GM12891 (cell line): ENCODE measurements at places on chromosomes 16 and 17.
A peak's percentile ranks its signal among the peaks of the same experiment; 100 is the strongest.

DNA sequence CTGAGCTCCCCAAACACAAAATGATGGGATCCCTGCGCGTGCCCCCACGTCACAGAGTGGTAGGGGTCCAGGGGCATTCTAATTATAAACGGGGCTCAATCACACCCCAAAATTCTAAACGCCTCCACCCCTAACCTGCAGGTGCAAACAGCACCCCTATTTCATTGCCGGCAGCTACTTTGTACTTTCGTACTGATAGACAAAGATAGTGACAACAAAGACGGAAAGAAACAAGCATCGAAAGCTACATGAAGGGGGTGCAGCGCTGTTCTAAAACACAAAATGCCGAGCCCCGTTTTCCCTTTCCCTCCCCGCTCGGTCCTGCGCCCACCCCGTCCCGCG is 13.9 kb downstream of the MIS12 start:
- no peak for DNase-seq

- DNase-seq, result no peak
Measured at GRCh38 chr16:64712026-64712425, 409.8 kb downstream of the CDH11 start.

DNA sequence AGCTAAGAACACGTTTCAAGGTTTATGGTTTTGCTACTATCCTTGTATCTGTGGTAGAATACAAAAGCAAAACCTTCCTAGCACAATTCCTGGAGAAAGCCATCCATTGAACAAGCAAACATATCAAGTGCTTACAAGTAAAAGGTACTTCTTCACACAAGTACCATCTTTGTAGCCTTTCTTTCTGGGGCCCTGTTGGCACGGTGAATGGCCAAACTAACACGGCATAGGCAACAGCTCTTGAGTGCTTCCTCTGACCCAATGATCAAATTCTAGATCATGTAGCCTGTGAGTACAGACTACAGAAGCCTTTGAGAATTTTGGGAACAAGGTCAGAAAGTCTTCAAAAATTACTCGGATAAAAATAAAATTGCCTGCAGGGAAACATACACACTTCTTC is 57.9 kb downstream of the ANKFY1 start:
- no peak for DNase-seq

DNA sequence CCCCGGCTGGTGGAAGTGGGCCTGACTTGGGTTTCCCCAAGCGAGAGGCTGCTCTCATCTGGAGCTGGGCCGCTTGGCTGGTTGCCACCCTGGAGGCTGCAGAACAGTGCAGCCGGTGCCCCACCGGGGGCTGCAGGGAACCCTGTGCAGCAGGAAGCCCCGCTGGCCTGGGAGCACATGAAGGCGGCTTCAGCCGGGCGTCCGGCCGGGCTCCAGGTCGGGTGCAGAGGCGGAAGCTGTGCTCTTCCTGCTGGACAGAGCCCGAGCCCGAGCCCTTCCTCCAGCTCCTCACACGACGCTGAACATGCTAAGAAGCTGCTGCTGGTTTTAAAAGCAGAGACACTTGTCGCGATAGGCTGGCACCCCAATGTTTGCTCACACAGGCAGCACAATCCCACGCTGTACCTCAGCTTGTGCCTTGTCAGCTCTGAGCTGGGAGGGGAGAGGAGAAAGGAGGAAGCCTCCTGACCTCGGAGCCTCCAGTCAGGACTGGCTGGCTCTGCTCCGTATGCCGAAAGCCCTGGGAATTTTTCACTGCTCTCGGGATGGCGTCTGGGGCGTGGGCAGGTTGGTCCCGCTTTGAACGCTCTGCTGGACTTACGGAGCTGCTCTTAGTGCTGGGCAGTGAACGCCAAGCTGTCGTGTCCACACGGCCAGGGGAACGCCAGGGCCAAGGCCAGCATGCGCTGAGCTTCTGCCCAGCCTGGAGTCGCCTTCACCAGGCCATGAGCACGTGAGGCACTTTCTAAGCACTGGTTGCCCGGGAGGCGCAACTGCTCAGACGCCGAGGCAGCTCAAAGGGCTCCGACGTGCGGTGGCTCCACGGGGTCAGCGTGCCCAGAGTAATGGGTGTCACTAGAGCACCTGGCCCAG is 8.8 kb downstream of the CDK5R1 start:
- no peak for DNase-seq

GRCh38 chr16:69056421-69056820 is 49.0 kb upstream of the HAS3 start:
- DNase-seq, result no peak

- no peak for DNase-seq
Measured at GRCh38 chr16:79165079-79165478, 435.5 kb downstream of the MAF start.

GRCh38 chr17:79006046-79006445 is 3.5 kb downstream of the CANT1 start:
- no peak for DNase-seq

GRCh38 chr16:70402916-70403659 is 35.8 kb downstream of the ST3GAL2 start:
- no peak for DNase-seq

DNA sequence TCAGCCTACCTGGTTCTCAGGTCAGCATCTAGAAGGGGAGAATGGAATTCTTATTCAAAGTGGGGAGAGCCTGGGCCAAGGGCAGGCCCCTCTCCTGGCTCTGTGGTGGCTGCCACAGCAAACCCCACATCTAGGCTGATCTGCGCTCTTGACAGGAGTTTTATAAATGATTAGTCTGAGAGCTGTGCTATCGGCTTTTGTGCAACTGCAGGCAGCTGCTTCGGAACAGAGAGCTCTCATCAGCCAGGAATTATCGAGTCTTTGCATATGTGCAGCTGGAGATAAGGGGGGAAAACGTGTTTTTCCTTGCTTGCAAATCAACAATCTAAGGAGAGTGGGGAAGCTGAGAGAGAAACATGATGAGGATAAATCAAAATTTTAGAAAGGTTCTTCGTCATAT is 91.7 kb downstream of the HS3ST3A1 start:
- no peak for DNase-seq

- peak; percentile 98 for DNase-seq
Measured at GRCh38 chr16:31117384-31118222, at the start of gene KAT8. Gene KAT8, plus strand, starts transcription at chr16:31117664. Its CDS starts 18 bp downstream, at chr16:31117682.

DNA sequence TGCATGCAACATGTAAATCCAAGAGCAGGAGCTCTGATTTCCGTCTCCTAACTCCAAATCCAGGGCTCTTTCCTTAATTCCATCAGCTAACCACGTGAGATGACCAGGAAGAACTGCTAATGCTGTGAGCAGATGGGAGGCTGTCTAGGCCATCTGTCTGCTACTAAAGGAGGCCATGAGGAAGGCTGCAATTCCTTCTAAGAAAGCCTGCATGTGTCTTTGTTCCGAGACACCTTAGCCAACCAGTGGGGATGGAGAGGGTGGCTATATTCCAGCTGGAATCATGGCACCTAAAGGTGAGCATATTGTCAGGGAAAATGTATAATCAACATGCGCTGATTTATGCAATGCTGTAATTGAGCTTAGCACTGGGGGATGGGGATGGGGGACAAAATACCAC is 267.2 kb upstream of the CDH5 start:
- no peak for DNase-seq

GRCh38 chr17:65134035-65134434 is 3.1 kb upstream of the RGS9 start:
- no peak for DNase-seq

- no peak for DNase-seq
Measured at GRCh38 chr16:885391-885790, 84.9 kb upstream of the GNG13 start.

GRCh38 chr16:1914988-1915387 is 3.2 kb downstream of the HS3ST6 start:
- DNase-seq, result no peak

DNA sequence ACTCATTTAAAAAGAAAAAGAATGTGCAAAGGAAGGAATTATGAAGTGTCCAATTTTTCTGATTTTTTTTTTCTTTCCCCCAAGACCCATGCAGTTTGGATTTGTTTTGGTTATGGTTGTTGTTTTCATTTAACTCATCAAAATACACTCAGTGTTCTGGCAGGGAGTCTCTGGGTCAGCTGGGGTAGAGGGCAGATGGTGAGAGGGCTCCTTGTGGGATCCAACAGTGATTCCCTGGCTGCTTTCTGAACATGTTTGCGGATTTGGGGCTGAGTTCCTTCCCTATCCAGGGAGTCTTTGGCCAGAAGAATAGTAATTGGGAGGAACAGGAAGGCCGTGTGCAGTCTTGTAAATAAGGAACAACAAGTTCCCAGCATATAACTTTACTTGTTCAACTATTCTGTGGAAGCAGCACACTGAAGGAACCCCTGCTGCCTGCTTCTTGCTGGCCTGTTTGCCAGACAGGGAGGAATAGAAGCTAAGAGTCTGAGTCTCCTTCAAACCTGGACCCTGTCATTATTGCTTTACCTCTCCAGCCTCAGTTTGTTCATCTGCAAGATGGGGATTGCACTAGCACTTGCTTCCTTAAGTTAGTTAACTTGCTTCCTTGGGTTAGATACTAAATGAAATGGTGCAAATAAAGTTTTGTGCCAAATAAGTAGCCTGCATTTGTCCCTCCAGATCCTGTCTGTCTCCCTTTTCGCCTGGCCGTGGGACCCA is 32.1 kb downstream of the C17orf67 start:
- no peak for DNase-seq

DNA sequence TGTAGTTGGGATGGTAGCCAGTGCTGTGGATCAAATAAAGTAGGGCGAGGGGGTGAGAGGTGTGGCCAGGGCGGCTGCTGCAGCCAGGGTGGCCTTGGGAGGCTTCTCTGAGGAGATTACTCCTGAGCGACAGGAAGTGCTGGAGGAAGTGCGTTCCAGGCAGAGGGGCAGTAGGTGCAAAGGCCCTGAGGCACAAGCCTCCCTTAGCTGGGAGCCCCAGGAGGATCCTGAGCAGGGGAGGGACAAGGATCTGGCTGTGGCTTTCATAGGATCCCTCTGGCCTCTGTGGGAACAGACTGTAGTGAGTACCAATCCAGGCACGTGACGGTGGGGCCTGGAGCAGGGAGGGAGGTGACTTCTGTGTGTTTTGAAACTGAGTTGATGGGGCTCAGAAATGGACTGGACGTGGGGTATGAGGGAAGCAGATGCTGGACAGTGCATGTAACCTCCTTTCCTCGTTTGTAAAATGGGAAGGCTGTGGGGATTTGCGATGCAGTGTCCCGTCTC is 2.8 kb downstream of the LLGL1 start:
- no peak for DNase-seq

DNA sequence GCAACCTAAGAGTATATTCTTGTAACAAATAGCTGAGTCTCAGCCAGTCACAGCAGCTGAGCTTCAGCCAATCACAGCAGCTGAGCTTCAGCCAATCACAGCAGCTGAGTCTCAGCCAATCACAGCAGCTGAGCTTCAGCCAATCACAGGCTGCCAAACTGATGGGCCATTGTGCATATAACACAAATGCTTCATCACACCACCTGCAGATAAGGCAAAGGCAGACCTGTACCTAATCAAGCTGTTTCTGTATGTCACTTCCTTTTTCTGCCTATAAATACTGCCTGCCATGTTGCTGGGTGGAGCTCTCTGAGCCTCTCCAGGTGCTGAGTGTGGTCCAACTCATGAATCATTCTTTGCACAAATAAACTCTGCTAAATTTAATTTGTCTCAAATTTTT is 19.9 kb downstream of the MYH13 start:
- no peak for DNase-seq

DNA sequence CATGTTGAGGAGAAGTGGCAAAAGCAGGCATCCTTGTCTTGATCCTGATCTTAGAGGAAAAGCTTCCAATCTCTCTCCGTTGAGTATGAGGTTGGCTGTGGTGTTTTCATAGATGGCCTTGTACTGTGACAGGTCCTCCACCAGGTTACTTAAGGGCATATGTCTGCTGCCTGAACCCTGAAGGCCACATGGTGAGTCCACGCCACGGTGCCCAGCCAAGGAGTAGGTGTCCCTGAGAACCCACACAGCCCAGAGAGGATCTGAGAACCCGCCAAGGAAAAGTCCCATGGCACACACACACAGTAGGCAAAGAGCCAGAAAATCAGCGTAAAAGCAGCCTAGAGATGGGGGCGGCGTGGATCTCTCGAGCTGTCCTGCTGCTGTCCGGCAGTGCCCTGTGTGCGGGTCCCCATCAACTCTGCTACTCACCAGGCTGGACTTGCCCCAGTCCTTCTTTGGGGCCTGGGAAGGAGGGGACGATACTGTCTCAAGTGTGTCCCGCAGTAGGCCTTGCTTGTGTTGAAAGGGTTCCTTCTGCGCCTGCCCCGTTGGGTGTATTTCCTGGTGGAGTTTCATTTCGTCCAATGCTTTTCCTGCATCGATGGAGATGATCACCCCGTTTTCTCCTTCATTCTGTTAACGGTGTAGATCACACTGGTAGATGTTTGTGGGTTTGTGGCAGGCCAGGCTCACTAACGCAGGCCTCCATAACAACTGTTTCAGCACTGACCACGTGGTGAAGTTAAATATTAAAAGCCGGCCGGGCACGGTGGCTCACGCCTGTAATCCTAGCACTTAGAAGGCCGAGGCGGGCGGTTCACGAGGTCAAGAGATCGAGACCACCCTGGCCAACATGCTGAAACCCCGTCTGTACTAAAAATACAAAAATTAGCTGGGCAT is 90.8 kb upstream of the DNAH17 start:
- no peak for DNase-seq

GRCh38 chr17:70241071-70241470 is 71.7 kb downstream of the KCNJ2 start:
- DNase-seq, result no peak

- DNase-seq, result no peak
Measured at GRCh38 chr17:76887802-76888201, 19.6 kb downstream of the MGAT5B start.

- no peak for DNase-seq
Measured at GRCh38 chr17:53227514-53227913, 595.2 kb upstream of the KIF2B start.

DNA sequence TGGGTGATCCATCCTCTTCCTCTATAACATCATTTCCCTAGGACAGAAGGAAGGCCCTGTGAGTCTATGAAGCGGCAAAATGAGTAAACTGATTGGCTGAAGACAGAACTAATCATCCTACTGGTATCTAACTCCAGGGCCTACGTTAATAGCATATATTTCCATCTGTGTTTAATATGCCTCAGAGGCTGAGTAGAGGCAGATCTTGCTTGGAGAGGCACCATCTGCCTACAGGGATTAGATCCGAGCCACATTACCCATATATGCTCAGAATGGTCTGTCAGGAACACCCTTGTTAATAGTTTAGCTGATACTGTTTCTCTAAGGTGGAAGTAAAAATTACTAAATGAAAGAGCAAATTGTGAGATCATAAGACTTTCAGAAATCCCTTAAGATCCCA is 13.2 kb upstream of the FOXJ1 start:
- DNase-seq, result no peak

DNA sequence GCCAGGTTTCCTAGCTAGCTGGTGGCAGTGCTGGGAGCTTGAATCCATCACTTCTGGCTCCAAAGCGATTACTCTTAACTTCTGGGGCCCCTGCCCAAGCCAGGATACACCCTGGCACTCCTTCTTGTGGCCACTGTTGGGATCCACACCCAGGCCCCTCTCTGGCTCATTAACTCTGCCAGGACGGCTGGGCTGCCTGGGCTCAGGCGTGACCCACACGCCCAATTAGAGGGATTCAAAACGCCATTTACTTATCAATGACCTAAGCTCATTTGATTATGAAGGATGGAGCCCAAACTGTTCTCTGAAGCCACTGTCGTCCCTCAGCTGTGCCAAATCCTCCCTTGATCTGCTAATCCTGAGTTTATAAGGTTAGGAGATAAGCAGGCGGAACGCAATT is 79.7 kb upstream of the BRD7 start:
- DNase-seq, result no peak
